Right lobe of liver (tissue), 6 donors: ENCODE measurements at places on chromosomes 5 and 9. TPM values are rescaled to one million over a fixed set of nuclear protein-coding genes. Genes with fewer than 3 reads are reported as not detected.

DNA sequence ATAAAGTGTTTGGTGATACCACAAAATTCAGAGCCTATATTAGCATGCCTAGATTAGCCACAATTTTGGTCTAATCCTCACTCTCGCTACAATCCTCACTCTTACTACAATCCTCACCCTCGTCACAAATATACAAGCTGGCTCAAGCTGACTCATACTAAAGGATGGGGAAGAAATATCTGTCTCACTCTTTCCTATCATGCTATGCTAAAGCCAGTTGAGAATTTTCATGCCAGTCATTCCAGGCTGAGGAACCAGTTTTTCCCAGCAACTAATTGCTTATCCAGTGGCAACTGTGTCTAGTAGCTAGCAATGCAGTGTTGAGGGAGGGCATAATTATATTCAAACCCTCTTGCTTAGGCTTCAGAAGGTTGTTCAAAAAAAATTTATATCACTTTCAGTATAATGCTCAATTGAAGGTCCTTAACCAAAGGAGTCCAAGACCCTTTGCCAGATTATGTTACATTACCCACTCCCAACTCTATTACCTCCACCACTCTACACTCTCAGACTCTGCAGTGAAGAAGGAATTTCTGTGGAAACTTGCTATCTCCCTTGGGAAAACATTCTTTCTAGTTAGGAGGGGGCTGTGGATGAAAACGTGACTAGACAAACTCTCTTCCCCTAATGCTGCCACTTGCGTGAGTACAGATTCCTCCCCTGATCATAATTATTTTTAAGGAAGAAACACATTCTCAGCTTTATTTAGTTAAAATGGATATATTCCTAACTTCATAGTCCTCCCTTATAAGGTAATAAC is 810.3 kb upstream of the ACO1 start:
- H3K4me3 ChIP-seq: no peak overlapping the region
- H3K4me1 ChIP-seq: no peaks in the 10 kb centered on the region
- no peaks in the 10 kb centered on the region for H3K27me3 ChIP-seq

Gene IFNA13
- total RNA-seq: not detected

- no peak overlapping the region for H3K27ac ChIP-seq
- no peaks in the 10 kb centered on the region for H3K4me1 ChIP-seq
- no peaks in the 10 kb centered on the region for H3K36me3 ChIP-seq
- H3K27me3 ChIP-seq: no peaks in the 10 kb centered on the region
These were observed 2.7 kb upstream of the MYMK start for GRCh38 chr9:133527444-133527920.

DNA sequence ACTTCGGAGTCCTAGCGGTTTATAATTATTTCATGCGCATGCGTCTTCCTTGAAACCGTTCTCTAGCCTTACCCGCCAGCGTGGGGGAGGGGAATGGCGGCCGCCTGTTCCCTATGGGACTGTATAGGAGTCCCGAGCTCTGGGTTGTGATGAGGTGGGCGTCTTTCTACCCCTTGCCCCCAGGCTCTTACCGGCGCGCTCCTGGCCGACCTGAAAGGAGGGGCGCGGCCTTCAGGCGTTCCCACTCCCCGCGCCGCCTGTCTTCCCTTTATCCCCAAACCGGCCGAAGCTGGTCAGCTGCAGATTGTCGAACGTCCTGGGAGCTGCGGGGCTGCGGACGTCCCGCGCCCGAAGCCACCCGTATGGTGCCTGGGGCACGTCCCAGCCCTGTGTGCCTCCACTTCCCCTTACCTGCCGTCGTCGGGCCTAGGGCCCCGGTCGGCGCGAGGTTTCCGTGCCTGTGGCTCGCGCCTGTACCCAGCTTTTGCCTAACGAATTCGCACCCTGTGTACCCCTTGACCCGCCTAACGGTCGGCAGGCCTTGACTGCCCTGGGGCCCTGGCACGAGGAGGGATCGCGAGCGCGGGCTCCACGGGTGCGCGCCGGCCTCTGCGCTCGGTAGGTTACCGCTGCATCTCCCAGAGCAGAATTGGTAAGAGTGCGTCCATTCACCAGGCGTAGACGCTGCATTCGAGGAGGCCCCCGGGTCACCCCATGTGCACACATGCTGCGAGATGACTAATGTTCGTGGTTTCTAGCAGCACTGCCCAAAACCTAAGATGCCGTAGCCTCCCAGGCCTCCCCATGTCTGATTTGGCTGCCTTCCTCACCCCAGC is 653 bp upstream of the HNRNPH1 start:
- no peaks in the 10 kb centered on the region for H3K27me3 ChIP-seq
- H3K4me1 ChIP-seq: peaks cover 34% of the 10 kb centered on the region
- no peak for DNase-seq

DNA sequence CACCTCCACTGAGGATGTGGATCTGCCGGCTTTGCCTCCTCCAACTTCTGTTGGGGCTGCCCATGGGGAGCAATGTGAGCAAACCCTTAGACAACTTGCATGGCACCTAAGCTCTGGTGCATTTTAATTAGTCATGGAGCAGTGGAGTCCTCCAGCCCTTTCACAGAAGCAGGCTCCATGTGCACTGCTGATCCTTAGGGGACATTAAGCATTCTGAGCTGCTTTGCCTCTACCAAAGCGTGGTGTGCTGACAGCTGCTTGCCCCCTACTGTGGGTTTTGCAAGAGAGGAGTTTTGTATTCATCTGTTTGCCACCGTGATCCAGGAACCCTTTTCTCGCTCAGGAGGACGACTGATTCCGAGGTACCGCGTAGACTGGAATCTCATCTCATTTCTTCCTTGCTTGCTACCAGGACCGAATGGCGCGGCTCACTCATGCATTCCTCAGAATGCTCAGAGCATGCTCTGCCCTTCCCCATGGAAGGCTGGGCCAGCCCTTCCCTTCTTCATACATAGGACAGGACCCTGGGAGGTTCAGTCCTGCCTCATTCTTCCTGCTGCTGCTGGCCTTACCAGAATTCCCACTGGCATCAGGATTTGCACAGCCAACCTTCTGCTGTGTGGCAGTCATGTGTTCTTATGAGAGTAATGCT is 432.5 kb downstream of the GADD45G start:
- no peaks in the 10 kb centered on the region for H3K4me1 ChIP-seq
- H3K27me3 ChIP-seq: no peaks in the 10 kb centered on the region
- H3K4me3 ChIP-seq: no peak overlapping the region
- no peaks in the 10 kb centered on the region for H3K36me3 ChIP-seq

GRCh38 chr5:175092691-175093090 is 351.3 kb downstream of the DRD1 start:
- H3K27me3 ChIP-seq: no peaks in the 10 kb centered on the region
- no peaks in the 10 kb centered on the region for H3K4me1 ChIP-seq
- no peaks in the 10 kb centered on the region for H3K36me3 ChIP-seq
- H3K4me3 ChIP-seq: no peak overlapping the region
- DNase-seq: no peak
- no peak overlapping the region for H3K27ac ChIP-seq

DNA sequence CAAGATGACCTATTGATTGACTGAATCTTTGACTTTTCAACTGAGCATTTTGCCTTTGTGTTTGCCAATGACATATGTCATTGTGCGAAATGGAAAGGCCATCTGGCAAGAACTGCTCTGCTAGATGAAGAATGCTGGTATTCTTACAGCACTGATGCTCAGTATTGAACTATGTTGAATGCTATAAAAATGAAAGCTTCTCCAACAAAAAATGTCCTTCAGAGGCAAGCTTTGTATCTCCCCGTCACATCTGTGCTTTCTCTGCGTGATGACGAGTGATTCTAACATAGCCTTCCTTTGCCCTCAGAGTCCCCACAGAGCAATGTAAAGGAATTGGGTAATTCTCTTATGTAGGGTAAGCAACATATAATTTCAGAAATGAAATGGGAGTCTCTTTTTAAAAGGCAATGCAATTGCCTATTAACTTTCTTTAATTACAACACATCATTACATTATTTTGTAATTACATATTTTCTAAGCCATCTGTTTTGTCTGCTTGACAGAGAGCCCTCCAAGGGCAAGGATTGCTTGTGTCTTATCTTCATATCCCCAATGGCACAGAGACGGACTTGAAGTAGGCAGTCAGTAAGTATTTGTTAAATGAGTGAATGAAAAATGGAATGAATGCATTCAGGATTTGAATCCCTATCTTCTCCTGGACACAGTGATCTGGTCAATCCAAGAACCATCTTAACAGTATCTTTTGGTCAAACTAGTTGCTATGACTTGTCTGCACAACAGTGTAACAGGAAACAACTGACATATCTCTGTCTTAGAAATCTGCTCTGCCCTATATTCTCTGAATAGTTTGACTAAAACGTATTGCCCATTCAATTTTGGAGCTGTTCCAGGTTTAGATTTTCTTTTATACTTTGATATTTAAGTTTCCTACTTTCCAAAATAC is 46.1 kb downstream of the ENC1 start:
- no peaks in the 10 kb centered on the region for H3K36me3 ChIP-seq
- no peak for DNase-seq
- peaks cover 8% of the 10 kb centered on the region for H3K4me1 ChIP-seq
- no peak overlapping the region for H3K27ac ChIP-seq

Gene WWC1
- total RNA-seq: 9.6 TPM

Gene EGFL7
- 42.6 TPM for total RNA-seq

DNA sequence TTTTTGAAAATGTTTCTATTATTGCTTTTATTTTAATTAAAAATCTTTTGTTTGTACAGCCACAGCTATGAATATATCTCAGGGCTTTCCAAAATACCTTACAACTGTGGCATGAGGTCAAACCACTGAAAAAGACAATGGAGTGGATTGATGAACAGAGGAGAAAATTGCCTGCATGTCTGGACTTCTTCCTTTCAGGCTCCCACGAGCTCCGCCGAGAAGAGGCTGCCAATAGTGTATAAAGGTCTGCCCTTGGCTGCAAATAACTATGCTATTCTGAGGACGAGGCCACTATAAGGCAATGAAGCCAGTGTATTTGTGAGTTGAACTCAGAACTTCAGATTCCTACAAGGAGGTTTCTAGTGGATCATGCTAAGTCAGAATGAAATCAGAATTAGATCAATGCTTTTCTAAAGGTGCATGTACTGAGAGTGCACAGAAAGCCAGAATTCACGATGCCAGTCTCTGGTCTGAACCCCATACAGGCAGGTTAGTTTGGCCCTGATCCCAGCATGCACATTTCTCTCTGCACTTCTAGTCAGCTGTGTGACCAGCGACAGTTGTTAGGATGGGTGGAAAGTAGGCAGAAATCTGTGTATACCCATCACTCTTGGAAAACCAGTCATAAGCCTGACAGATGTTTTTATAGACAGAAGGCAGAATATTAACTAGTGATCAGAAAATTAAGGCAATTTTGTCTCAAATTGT is 42.7 kb upstream of the PLPP1 start:
- H3K36me3 ChIP-seq: no peaks in the 10 kb centered on the region
- no peaks in the 10 kb centered on the region for H3K27me3 ChIP-seq
- no peaks in the 10 kb centered on the region for H3K4me1 ChIP-seq
- peak; percentile 66 for DNase-seq
- no peak overlapping the region for H3K4me3 ChIP-seq

DNA sequence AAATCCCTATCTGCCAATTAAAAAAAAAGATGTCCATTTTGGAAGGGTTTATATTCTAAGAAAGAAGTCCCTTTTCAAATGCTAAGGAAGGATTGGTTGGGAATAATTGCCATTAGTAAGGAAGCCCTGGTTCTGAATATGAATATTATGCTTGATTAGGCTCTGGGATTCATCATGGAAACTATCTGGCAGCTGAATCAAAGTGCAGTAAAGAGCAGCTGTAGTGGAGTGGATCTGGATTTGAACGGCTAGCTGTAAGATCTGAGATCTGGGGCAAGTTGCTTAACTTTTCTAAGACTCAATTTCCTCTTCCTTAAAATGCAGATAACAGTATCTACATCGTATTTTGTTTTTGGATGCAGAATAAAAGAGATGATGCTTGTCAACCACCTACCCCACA is 10.5 kb downstream of the IL12B start:
- H3K36me3 ChIP-seq: no peaks in the 10 kb centered on the region
- DNase-seq: no peak
- H3K4me1 ChIP-seq: no peaks in the 10 kb centered on the region
- H3K27ac ChIP-seq: no peak overlapping the region
- H3K4me3 ChIP-seq: no peak overlapping the region

GRCh38 chr9:35814106-35814840 is 569 bp downstream of the HINT2 start:
- H3K36me3 ChIP-seq: no peaks in the 10 kb centered on the region
- H3K4me3 ChIP-seq: peak overlapping the region; percentile 100
- peak overlapping the region; percentile 100 for H3K27ac ChIP-seq
- peaks cover 26% of the 10 kb centered on the region for H3K4me1 ChIP-seq
